ENCODE measurements at places on chromosomes 3 and 15.

- DNase-seq: no peak
Measured at GRCh38 chr3:47414666-47415587, 34.1 kb downstream of the PTPN23 start.

DNA sequence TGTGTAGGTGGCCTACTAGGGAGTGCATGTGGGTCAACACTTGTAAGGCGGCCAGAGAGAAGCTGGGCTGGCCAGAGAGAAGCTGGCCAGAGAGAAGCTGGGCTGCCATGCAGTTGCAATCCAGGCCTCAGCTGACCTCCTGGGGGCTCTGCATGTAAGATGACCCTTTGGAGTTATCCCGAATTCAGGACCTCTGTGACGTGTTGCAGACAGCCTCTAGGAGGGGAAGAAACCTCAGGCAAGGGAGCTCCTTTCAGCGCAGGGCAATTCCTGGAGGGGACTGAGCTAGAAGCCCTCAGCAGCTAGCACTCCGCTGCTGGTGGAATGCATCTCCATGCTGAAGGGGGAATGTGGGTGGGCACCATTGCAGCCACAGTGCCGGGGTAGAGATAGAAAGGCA, 15.8 kb upstream of the KBTBD12 start:
- DNase-seq: no peak

DNA sequence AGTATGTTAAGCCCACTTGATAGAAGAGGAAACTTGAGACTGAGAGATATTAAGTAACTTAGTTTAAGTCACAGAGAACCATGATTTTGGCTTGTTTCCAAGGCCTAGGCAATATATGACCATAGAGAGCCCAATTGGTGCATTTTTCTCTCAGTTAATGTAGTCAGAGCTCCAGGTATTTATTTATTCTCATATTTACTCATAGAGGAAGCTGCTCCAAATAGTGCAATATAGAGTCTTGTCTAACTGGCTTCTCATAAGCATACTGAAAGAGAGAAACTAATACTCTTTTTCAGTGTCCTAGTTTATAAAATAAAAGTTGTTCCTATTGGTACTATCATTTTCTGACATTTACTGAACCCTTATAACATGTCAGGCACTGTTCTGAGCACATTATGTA, 15.2 kb downstream of the TRNT1 start:
- no peak for DNase-seq

- no peak for DNase-seq
Measured at GRCh38 chr3:172877011-172877410, 126.5 kb downstream of the ECT2 start.

- DNase-seq: no peak
Measured at GRCh38 chr15:73212424-73212823, 156.3 kb downstream of the HCN4 start.

DNA sequence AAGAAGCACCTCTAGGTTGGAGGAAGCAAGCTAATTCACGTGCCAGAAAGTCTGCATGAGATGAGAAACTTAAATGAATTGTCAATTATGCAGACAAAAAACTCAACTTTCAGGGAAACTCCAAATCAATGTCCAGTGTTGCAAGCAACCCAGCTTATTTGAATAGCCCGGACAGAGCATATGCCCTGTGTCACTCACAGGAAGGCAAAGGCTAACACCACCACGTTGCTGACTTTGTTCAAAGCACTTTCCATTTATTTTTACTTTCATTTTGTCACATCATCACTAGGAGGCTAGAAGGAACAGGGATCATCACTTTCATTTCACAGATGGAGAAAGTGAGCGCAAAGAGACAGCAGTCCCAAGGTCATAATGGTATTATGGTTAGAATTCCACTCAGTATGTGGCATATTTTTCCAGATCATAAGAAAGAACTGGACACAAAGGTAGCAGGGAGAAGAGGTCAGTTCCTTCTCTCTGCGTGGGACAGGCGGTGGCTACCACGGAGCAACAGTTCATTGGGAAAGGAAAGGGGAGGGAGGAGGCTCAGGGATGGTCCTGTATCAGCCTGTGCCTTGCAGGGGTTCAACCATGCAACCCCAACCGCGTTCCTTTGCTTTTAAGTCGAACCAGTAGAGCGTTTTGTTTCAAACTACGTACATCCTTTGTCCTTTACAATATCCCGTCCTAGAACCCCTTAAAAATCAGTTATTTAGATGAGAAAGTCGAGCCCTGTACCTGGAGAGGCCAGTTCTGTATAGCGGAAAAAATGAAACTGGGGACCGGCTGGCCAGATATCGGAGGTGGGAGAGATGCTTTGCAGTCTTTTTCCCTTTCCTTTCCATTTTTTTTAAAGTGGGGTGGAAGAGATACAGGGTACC, 1.1 kb downstream of the HEG1 start:
- DNase-seq: peak; percentile 22

DNA sequence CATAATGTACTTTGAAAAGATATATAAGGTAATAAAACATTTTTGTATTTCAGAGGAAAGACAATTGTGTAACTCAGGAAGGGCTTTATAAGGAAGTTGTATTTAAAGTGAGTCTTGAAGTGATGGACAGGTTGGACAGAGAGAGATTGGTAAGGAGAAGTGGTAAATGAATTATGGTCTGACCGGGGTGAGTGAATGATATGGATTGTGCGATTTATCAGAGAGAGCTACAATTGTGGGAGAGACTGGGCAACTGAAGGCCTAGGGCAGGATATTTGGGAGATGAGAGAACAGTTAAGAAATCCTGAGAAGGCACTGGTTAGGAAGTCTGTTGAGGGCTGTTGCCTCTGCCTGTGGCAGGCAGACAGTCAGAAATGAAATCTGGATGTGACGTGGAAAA, 14.8 kb downstream of the IL1RAP start:
- no peak for DNase-seq

- DNase-seq: no peak
Measured at GRCh38 chr15:43893956-43894355, 67.2 kb downstream of the WDR76 start.

DNA sequence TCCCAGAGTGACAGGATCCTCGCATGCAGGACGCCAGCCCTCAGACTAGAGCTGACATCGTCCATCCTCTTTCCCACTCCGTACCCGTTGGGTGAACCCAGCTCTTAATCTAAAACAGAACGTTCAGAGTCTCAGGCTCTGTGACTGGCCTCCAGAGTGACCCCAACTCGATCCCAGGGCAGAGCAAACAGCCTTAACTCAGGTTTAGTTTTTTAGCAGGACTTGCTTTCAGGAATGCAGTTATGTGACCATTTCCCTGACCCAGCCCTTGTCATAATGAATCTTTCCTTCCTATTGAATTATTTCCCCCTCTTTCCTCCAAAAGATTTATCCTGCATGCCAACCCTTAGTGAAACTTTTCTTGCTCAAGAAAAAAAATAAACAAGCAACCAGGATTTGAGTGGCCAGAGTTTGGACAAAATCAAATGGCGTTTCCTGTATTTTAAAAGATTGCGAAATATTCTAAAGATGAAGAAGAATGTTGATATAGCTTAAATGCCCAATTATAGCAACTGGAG, 47.8 kb upstream of the RARB start:
- no peak for DNase-seq

- DNase-seq: peak; percentile 13
Measured at GRCh38 chr3:133276594-133276993, 123.3 kb upstream of the BFSP2 start.

GRCh38 chr3:99607151-99607550, 31.2 kb upstream of the COL8A1 start:
- DNase-seq: no peak
